ENCODE measurements at places on chromosomes 6 and 20.

DNA sequence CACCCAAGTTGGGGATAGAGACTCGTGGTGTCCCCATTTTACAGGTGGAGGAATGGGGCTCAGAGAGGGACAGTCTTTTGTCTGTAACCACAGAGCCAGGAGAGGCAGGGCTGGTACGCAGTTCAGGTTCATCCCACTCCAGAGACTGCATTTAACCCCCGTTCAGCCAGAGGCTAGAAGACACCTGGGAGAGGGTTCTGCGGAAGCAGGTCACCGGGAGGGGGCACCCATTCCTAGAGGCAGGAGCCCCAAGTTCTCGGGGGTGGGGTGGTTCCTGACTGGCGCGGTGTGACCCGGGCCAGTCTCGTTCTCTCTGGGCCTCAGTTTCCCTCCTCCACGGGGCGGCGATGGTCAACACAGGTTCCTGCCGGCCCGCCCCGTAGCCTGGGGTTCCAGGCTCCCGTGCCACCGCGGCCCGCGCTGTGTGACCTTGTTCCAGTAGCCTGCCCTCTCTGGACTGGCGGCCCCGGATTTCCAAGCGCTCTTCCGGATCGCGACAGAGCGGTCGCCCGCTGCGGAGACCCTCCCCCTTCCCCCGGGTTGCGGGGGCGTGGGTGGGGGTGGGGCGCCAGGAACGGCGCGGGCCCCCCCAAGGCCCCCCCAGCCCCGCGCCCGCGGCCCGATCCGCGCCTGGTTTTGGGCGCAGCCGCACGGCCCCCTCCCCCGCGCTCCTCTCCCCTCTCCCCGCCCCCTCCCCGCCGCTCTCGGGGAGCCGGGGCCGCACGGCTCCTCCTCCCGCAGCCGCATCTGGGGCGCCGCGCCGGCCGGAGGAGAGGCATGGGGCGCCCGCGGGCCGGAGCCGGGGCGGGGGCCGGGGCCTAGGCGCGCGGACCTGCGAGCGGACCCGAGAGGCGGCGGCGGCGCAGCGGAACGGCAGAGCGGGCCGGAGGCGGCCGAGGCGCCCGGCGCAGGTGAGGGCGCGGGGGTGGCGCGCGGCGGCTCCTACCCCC lies at the start of gene DLGAP4:
TSS of gene DLGAP4 (plus strand) at position 738 of the 950 bp plus-strand sequence. CDS start 125,379 bp downstream, outside the sequence.
- no peak for DNase-seq

GRCh38 chr6:138030872-138031271 lies 76.3 kb downstream of the PERP start:
- no peak for DNase-seq

DNA sequence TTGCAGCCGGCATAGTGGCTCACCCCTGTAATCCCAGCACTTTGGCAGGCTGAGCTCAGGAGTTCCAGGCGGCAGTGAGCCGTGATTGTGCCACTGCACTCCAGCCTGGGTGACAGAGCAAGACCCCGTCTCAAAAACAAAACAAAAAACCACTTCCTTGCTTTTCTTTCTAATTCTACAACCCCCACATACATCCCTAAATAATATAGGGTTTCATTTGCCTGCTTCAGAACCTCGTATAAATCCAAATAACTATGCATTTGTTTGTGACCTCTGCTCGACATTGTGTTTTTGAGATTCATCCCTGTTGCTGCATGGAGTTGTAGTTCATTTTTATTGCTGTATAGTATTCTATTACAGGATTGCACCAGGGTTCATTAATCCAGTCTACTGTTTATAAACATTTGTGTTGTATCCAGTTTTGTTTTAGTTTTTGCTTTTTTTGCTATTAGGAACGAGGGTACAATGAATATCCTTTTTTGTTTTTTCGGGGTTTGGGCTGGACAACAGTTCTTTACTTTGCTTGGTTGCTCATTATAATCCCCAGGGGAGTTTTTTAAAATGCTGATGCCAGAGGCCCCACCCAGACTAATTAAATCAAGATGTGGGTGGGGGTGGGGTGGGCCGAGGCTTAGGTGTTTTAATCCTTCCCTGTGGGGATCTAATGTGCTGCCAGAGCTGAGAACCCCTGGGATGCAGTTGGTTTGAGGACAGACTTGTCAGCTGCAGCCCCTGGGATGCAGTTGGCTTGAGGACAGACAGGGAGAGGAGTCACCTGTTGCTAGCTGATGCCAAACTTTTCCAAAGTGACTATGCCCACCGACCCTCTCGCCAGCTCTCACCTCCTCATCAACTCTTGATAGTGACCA lies 2.4 kb upstream of the SNAI1 start:
- no peak for DNase-seq

- peak; percentile 20 for DNase-seq
Observed at GRCh38 chr6:137258170-137258569, 39.0 kb upstream of the IFNGR1 start.

DNA sequence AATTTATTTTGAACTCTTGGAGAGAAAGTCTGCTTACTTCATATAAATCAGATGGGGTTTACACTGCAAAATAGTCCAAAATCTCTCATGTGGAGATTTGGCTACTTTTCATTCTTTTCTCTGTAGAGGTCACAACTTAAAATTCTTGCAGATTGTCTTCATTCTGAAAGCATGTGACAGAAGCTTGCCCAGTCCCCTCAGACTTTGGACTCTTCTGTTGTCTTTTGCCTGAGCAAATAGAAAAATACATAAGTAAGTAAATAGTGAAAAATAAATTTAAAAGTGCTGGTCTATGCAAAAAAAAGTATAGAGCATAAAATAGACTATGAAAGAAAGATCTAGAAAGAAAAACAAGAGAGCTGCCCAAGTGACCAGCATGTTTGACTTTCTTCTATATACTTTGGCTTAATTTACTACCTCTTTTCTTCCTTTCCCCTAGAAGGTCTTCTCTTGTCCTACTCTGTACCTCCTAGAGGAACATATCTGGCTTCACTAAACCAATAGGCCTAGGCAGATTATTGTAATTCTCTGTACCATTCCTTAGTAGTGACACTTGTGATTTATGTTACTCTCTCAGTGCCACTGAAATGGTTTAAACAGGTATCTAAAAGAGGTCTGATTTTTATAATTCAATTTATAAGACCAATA lies 260.9 kb downstream of the TENT5A start:
- DNase-seq: no peak
